Muscle of back (tissue), 13 donors: ENCODE measurements at places on chromosomes 5 and 9. TPM values are rescaled to one million over a fixed set of nuclear protein-coding genes. Genes with fewer than 3 reads are reported as not detected.
A peak's percentile ranks its signal among the peaks of the same experiment; 100 is the strongest.

- DNase-seq = peak; percentile 75
These were observed 36.5 kb downstream of the PALM2AKAP2 start for GRCh38 chr9:109816490-109816889.

DNA sequence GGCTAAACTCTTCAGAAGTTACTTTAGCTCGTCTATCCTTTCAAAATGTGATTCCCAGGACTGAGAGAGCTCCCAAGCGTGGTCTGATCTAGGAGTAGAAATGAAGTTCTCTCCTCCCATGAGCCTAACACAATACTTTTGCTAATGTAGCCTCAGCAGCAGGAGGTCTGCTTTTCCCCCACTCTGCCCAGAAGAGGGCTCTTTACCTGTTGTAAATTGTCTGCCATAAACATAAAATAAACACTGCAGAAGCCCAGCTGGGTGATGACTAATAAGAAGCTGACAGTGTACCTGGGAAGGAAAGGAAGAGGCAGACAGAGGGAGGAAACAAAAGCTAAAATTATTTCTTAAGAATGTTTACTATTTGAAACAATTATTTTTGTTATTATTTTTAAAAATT lies 15.4 kb downstream of the SLC36A3 start:
- no peak for DNase-seq

Gene C5orf58
- 0.56 TPM for polyA plus RNA-seq

DNA sequence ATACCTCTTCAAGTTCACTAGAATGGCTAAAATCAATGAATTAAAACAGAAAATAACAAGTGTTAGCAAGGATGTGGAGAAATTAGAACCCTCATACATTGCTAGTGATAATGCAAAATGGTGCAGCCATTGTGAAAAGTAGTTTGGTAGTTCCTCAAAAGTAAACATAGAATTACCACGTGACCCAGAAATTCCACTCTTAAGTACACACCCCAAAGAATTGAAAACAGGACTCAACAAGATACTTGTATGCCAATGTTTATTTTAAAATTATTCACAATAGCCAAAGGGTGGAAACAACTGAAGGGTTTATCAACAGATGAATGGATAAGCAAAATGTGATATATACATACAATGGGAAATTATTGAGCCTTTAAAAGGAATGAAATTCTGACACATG lies 70.3 kb downstream of the BARX1 start:
- no peak for DNase-seq

DNA sequence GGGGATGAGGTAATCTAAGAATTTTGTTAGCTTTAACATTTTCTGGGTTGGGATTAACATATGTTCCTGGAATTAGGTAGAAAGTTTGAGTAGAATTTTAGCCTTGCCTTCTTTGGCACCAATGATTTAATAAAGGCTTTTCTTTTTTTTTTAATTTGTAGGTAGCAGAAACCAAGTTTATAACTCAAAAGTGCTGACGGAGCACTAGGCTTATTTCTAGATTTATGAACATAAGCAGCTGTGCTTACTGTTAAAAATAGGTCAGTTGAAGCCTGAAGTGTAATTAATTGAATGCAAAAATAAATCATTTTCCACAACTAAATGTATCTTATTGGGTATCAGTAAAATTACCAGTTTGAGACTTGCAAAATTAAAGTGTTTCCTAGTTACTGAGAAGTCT lies 62.4 kb downstream of the TAF11L14 start:
- peak; percentile 19 for DNase-seq

DNA sequence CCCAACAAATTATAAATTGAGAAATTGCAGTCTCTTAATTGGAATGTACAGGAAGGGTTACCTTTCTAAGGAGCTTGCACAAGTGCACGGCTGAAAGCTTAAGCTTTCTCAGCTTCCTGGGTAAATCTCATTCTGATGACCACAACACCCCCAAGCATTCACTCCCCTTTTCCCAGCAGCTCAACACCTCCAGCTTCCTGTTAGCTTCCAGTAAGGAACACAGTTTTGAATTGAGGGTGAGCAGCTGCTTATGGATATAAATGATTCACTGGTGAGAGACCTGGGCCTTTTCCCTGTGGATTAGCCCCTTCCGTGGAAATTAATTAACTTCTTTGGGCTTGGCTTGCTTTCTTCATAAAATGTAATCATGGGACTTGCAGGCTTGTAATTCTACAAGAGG lies 101.2 kb downstream of the SLC28A3 start:
- DNase-seq = no peak

Gene NUTM2G
- 0.65 TPM for polyA plus RNA-seq

DNA sequence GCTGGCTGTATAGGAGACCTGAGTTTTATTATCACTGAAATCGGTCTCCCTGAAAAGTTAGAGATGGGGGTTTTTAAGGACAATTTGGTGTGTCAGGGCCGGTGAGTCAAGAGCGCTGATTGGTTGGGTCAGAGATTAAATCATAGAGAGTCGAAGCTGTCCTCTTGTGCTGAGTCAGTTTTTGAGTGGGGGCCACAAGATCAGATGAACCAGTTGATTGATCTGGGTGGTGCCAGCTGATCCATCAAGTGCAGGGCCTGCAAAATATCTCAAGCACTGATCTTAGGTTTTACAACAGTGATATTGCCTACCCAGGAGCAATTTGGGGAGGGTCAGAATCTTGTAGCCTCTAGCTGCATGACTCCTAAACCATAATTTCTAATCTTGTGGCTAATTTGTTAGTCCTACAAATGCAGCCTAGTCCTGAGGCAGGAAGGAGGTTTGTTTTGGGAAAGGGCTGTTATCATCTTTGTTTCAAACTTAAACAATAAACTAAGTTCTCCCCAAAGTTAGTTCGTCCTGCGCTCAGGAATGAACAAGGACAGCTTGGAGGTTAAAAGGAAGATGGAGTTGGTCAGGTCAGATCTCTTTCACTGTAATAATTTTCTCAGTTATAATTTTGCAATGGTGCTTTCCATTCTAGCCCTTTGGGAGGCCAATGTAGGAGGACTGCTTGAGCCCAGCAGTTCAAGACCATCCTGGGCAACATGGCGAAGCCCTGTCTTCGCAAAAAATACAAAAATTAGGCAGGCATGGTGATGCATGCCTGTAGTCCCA lies 31.6 kb upstream of the RFK start:
- no peak for DNase-seq

Gene SPATA31D3
- polyA plus RNA-seq = not detected

DNA sequence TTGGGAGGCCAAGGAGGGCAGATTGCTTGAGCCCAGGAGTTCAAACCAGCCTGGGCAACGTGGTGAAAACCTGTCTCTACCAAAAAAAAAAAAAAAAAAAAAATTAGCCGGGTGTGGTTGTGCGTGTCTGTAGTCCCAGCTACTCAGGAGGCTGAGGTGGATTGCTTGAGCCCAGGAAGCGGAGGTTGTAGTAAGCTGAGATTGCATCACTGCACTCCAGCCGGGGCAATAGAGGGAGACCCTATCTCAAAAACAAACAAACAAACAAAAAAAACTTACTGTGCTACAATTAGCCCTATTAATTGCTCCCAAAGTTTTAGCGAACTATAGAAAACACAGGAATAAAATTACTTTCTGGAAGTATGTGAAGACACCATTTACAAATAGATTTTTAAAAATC lies 67.6 kb downstream of the ANKHD1 start:
- DNase-seq = no peak

Gene PCDHB10
- polyA plus RNA-seq = 4.8 TPM

- DNase-seq = peak; percentile 10
These were observed 60.7 kb downstream of the NSD1 start for GRCh38 chr5:177194268-177194667.

- no peak for DNase-seq
These were observed 165.3 kb downstream of the SEC61B start for GRCh38 chr9:99387431-99387830.

Gene UIMC1
- polyA plus RNA-seq = 21.9 TPM

GRCh38 chr9:6829027-6829426 lies 71.3 kb downstream of the KDM4C start:
- no peak for DNase-seq

DNA sequence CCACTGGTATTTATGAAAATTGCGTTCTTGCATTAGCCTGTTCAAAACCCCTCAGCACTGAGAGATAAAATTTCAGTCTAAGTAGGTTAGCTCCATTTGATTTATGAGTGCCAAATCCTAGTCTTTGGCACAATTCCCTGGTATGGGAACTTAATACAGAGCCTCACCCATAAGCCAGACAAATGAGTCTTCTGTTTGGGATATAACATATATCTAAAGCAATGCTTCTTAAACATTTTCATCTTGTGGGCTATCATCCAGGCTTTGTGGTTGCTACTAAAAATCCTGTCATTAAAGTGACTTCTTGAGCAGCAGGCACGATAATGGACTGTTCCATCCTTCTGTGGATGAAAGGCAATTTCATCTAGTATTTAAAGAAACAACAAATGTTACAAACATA lies 419.5 kb upstream of the ACTBL2 start:
- DNase-seq = peak; percentile 55

DNA sequence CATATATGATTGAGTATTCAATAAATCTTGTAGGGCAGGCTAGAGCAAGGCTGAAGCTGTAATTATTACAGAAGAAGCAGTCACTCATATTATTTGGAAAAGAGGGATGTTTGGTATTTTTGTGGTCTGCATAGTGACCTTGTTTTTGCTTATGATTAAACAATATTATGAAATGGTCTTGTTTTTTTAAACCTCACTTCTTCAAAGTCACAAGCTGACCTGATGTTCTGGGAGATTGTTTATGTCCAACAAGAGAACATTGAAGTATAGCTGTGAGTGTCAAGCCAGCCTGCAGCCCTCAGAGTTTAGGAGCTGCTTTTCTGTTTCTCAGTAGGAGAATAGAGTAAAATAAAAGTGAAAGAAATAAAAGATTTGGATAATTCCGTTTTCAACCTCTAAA lies 342.2 kb downstream of the LRRC70 start:
- no peak for DNase-seq

- no peak for DNase-seq
These were observed 67.1 kb upstream of the UNC5A start for GRCh38 chr5:176743136-176743861.

GRCh38 chr5:142692321-142692894 lies 6.5 kb upstream of the FGF1 start:
- no peak for DNase-seq

GRCh38 chr5:133985540-133986180 lies 17.2 kb upstream of the C5orf15 start:
- no peak for DNase-seq

GRCh38 chr5:51018423-51018822 lies 352.0 kb downstream of the PARP8 start:
- no peak for DNase-seq

- no peak for DNase-seq
These were observed 23.4 kb upstream of the FUBP3 start for GRCh38 chr9:130555968-130556367.

DNA sequence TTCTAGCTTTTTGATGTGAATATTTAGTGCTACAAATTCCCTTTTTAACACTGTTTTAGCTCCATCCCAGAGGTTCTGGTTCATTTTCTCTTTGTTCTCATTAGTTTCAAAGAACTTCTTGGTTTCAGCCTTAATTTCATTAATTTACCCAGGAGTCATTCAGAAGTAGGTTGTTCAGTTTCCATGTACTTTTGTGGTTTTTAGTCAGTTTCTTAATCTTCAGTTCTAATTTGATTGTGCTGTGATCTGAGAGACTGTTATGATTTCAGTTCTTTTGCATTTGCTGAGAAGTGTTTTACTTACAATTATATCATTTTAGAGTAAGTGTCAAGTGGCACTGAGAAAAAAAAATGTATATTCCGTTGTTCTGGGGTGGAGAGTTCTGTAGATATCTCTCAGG lies 240.1 kb upstream of the RASA1 start:
- DNase-seq = no peak

DNA sequence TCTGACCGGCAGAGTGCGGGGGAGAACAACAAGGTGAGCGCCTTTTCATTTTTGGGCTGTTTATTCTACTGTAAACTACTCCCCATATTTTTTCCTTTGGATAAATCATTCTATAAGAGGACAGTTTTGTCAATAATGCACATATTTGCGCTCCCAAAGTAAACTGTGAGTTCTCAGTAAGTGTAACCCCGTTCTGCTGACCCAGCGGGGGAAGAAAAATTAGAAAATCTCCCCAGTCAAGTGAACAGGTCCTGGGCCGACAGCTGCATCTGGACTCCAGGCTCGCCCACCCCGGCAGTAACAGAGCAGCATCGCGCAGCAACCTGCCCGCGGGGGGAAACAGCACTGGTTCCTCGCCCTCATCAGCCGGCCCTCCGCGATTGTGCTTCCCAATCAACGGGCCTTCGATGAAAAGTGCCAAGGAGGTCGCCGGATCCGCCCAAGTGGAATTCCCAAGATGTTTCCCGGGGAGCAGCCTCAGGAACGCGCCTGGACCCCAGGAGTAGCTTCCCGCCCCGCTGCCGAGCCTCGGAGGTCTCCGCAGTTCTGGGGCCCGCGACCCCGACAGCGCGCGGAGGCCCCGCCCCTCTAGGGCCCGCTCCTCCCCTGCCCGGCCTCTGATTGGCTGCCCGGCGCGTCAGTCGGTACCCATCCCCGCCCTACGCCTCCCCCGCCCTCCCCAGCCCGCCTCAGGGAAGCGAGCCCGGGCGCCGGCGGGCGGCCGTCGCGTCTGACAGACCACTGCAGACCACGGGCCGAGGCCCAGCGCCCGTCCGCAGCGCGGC lies at the start of gene OTULINL:
OTULINL (plus strand) TSS at position 687 of the 785 bp plus-strand sequence. CDS start 103 bp downstream, outside the sequence.
- peak; percentile 87 for DNase-seq

Gene PARP8
- 10.0 TPM for polyA plus RNA-seq

GRCh38 chr5:59245198-59245597 lies 648.3 kb downstream of the PDE4D start:
- peak; percentile 51 for DNase-seq

Gene APBA1
- 7.8 TPM for polyA plus RNA-seq

- no peak for DNase-seq
These were observed 161.0 kb upstream of the TUT7 start for GRCh38 chr9:86515221-86515620.
